ENCODE measurements at places on chromosomes 12 and 14.

DNA sequence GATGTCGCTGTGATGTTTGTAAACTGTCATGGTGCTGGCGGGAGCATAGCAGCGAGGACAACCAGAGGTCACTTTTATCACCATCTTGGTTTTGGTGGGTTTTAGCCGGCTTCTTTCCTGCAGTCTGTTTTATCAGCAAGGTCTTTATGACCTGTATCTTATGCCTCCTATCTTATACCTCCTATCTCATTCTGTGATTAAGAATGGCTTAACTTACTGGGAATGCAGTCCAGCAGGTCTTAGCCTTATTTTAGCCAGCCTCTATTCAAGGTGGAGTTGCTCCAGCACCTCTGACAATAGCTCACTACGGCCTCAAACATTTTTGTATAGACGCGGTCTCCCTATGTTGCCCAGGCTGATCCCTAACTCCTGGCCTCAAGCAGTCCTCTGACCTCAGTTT, 53.7 kb downstream of the B4GALNT3 start:
- no peak for DNase-seq

DNA sequence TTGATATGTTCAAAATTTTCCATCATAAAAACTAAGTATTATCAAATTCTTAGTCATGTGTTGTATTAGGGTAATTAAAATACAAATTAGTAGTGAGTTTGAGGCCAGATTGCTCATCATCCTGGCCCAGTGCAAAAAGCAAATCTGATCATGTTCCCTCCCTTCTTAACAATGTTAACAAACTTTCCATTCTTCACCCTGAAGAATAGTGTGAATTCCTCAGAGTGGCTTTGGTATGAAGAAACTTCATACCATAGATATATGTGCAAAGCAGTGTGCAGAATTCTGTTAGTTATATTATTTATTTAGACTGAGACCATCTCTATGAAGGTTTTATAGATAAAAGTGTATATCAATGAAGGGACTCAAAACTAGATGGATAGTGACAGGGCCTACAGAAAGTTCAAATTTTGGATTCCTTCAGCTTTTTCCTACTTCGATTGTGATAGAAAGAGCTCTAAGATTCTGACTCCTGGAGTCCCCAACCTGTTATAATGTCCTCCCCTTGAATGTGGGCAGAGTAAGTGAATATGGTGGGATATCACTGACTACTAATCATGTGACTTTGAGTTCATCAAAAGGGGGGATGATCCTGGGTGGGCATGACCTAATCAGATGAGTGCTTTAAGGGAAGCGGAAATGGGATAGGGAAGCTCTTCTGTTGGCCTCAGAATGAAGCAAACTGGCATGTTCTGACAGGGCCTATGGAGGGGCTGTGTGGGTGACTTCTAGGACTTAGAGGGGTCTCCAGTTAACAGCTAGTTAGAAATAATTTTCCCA, 271.4 kb downstream of the BTG1 start:
- DNase-seq, result no peak

DNA sequence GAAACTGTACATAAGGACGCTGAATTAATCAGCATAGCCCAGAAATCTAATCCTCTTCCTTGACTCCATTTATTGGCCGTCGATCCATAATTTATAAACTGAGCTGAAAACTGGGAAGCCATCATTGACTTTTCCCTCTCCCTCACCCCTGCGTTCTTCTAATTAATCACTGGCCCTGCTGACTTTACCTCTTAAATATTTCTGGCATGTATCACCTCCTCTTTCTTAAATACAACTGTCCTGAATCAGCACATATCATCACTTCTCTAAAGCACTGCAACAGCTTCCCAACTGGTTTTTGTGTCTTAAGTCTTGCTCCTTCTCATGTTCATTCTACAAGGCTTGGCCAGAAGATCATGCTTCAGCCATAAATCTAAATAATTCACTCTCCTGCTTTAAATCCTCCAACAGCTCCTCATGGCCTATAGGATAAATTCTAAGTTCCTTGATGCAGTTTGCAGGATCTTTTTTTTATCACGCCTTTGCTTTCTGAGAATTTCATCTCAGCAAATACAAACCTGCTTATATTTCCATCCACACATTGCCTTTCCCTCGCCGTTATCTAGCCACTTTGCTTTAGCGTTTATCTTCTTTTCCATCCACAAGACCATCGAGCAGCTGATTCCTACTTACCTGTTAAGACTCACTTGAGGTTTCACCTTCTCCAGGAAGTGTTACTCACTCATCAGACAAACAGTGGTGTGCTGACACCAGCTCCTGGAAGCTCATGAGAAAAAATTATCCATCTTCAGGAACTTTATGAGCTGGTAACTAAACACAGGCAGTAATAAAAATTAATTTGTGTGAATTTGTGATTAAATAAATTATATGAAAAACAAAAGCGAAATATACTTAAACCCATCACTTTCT, 295.6 kb upstream of the FLRT2 start:
- DNase-seq, result no peak

DNA sequence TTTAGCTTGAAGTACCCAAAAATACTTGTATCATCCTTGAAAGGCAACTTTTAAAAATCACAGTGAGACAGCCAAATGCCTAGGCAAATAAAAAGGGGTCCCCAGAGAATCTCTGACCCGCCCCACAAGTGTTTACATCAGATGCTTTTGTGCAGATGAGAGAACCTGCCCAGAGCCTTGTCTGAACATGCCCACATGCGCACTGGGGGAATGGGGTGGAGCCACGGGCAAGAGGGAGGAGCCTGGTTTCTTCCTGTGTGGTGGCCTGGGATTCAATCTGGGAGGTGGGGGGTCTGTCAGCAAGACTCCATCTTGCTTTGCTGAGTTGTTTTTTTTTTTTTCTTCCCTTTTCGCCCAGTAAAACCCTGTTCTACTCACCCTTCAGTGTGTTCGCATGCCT, 381.7 kb upstream of the CCDC196 start:
- DNase-seq, result no peak

GRCh38 chr14:96501217-96501739, 904 bp upstream of the PAPOLA start:
- no peak for DNase-seq

DNA sequence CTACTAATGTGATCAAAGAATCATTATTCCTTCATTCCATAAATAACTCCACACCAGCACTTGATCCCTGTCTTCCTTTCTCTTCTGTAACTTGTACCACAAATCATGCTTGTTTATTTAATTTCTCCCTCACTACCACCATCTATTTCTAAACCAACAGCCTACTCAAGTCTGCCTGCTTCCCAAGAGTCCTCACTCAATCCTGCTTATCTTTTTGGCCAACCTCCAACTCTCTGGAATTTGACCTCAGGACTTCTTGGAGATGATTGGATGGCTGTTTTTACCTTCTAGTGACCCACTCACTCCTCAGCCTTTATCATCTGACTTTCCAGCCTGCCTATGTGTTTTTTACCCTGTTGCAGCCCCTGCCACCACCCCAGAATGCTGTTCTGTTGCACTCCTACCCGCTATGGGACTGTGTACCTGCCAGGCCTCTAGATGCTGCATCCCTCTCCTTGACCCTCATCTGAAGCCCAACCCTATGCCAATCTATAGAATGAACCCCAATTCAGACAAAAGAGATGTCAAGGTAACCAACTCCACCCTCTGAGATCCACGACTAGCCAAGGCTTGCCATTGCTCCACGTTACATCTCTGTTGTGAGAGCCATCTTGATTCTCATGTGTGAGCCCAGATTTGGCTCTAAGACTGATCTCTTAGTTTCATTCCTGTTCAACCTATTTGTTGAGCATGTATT, 150.2 kb upstream of the PLEKHG7 start:
- no peak for DNase-seq

GRCh38 chr12:16130343-16130742, 147.1 kb downstream of the SLC15A5 start:
- DNase-seq, result no peak

- no peak for DNase-seq
Measured at GRCh38 chr12:59067083-59067482, 146.8 kb upstream of the LRIG3 start.

GRCh38 chr14:36070031-36070719, 106.3 kb downstream of the PTCSC3 start:
- peak; percentile 49 for DNase-seq

- DNase-seq, result no peak
Measured at GRCh38 chr12:125406131-125406530, 340.9 kb downstream of the AACS start.

- no peak for DNase-seq
Measured at GRCh38 chr14:92492258-92492657, 21.3 kb upstream of the RIN3 start.

DNA sequence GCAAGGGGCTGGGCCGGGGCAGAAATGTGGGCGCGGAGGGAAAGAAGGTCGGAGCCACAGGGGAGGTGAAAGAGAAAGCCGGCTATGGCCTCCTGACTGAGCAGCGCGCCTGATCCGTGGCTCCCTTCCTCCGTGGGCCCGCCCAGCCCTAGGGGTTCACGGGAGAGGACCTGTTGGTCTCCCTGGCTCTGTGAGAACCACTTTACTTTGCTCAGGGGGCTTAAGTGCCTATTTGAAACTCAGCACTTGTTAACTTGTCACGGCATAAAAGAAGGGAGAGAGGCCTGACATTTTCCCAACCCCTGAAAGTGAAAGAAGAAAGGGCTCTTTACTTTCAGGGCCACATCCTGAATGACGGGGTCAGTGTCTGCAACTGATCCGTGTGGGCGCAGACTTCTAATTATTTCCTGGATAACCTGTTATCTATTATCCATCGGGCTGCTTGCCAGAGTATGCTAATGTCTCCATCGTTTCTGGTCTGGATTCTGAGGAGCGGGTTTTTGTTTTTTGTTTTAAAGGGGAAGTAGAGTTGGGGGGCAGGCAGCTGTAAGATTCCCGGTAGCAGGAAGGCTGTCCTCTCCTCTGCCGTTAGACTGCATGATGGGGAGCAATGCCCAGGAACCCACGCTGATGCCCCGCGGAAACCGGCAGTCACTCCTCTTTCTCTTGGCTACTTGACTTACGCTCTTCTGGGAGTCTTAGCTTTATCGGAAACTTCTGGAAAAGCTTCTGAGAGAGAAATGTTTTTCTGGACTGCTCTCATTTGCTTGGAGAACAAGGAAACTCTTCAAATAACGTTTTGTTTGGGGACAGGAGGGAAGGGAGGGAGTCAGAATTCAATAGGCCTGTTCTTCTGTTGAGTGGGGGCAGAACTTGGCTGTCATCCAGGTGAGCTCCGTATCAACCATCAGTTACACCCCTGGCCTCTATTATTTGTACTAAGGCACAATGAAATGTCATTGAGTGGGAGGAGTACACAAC, 127.7 kb upstream of the MAX start:
- DNase-seq, result no peak

- DNase-seq, result no peak
Measured at GRCh38 chr14:78725086-78725485, 554.9 kb downstream of the NRXN3 start.

- DNase-seq, result no peak
Measured at GRCh38 chr14:24789378-24789884, 155.4 kb upstream of the GZMB start.

DNA sequence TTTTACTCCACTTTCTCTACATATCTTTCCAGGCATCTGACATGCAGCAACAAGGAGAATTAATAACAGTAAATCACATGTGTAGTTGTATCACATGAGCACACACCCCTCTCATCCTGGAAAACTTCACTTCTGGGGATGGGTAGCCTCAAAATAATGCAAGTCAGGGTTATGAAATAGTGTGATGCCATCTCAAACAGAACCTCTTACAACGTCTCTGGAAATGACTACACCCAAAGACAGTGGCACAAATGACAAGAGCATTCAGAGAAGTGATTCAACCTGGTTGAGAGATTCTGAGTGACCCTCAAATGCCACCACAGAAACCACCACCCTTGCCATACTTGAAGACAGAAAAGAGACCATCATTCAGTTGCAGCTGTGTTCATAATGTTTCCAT, 2.8 kb downstream of the DIO2 start:
- DNase-seq, result no peak

- peak; percentile 61 for DNase-seq
Measured at GRCh38 chr14:89618811-89619551, 201.9 kb upstream of the FOXN3 start.

- no peak for DNase-seq
Measured at GRCh38 chr14:57470909-57471308, 22.7 kb downstream of the CCDC198 start.

GRCh38 chr14:81953419-81953818, 419.8 kb upstream of the SEL1L start:
- no peak for DNase-seq

- DNase-seq, result no peak
Measured at GRCh38 chr12:22687361-22688076, 62.5 kb downstream of the ETNK1 start.

DNA sequence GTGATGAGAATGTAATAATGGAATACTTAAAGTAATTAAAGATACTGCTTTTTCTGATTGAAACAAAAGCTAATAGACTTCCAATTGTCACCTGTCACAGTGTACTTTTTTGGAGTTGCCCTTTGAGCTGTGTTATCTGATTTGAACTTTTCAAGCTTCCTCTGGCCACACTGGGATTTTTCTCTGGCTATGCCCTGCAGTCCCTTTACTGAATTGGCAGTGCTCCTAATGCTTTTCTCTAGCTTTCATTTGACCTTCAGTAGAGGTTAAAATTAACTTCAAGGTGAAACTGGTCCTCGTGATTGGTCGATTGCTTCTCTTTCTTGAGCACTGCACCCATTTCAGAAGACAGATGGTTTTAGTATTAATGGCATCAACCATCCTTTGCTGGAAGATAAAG, 89.2 kb downstream of the CRADD start:
- no peak for DNase-seq

GRCh38 chr14:54170301-54170700, 213.7 kb upstream of the BMP4 start:
- DNase-seq, result no peak

GRCh38 chr12:102833687-102834441, 83.2 kb downstream of the PAH start:
- DNase-seq, result peak; percentile 14

GRCh38 chr12:113333877-113334785, 778 bp downstream of the SLC8B1 start:
- DNase-seq, result no peak

- DNase-seq, result no peak
Measured at GRCh38 chr12:53616950-53617349, 9.2 kb downstream of the ATF7 start.

GRCh38 chr12:60568914-60569313, 973.1 kb downstream of the SLC16A7 start:
- no peak for DNase-seq

- no peak for DNase-seq
Measured at GRCh38 chr12:122835750-122836026, 431 bp downstream of the HIP1R start.

GRCh38 chr12:28893365-28893764, 255.7 kb upstream of the FAR2 start:
- no peak for DNase-seq
